ENCODE measurements at places on chromosomes 16 and 17.
A peak's percentile ranks its signal among the peaks of the same experiment; 100 is the strongest.

DNA sequence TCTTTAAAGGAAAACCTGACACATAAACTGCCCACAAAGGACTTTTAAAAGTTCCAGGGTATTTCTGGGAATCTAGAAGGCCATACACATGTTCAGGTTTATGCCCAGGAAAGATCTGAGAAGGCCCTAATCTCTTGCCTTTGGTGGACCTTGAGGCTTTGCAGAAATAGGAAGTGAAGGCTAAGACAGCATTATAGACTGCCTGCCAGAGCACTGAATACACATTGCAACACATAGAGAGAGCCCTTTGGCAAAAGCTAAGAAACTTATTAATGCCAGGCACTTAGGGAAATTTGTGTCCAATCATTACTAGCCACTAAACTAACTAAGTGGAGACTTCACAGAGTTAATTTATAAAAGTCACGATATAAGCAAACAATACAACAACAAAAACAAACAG is 70.4 kb downstream of the MMD start:
- DNase-seq: no peak

GRCh38 chr17:39777534-39778365 is 40.0 kb downstream of the GRB7 start:
- no peak for DNase-seq

GRCh38 chr17:74740173-74740572 is 3.1 kb downstream of the RAB37 start:
- no peak for DNase-seq

GRCh38 chr16:10098991-10099390 is 83.2 kb downstream of the GRIN2A start:
- DNase-seq: no peak

GRCh38 chr17:28065706-28066105 is 23.2 kb downstream of the NLK start:
- no peak for DNase-seq

- DNase-seq: no peak
These were observed 742 bp upstream of the FBXO31 start for GRCh38 chr16:87384162-87384874.

DNA sequence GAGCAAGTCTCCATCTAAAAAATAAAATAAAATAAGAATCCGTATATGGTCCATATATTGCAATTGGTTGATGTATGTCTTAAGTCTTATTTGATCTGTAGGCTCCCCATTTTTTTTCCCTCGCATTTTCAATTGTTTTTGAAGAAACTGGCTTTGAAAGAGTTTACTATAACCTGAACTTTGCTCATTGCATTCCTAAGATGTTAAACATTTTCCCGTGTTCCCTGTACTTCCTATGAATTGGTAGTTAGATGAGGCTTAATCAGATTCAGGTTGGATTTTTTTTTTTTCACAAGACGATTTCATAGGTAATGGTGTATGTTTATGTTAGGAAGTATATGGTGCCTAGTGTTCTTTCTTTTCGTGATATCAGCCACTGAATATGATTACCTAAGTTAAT is 3.3 kb downstream of the LRRC36 start:
- no peak for DNase-seq

DNA sequence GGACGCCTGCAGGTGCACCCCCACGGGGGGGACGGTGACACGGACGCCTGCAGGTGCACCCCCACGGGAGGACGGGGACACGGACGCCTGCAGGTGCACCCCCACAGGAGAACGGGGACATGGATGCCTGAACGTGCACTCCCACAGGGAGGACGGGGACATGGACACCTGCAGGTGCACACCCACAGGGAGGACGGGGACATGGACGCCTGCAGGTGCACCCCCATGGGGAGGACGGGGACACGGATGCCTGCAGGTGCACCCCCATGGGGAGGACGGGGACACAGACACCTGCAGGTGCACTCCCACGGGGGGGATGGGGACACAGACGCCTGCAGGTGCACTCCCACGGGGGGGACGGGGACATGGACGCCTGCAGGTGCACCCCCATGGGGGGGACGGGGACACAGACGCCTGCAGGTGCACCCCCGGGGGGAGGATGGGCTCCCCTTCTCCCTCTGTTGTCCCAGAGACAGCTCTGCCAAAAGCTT is 114.5 kb upstream of the METRNL start:
- no peak for DNase-seq

GRCh38 chr16:17769065-17769464 is 298.3 kb upstream of the XYLT1 start:
- DNase-seq: no peak

DNA sequence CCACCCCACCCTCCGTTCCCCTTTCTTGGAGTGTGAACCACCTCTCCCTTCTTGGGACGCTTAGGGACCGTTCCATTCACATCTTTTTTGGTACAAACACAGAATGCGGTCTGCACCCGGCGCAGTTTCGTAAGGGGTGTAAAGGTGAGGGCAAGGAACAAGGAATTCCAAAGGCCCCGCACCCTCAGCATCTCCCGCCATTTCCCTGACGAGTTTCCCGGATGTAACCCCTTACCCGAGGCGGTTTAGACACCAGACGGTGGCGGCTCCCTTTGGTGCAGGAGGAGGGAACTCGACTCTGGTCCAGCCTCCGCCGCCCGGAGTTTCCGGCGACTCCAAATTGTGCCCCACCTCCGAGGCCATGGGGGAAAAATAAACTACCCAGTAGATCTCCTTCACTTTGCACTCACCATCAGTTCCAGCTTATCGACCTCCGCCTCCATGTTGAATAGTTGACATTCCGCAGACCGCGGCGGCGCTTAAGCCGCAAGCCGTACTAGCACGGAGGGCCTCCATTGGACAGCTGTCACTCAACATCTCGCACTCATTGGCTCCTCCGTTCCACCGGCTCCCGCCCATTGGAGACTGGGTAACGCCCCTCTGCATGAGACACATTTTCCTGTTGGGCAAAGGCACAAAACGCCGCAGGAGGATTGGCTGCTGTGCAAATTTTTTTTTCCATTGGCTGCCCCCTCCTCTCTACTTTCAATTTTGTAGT is at the start of gene SKA2:
TSS of gene SKA2 (minus strand) at position 466 of the 718 bp plus-strand sequence. CDS start at position 443, 23 bp downstream.
- peak; percentile 98 for DNase-seq

GRCh38 chr17:50151937-50152547 is 1.6 kb upstream of the PPP1R9B start:
- peak; percentile 46 for DNase-seq

DNA sequence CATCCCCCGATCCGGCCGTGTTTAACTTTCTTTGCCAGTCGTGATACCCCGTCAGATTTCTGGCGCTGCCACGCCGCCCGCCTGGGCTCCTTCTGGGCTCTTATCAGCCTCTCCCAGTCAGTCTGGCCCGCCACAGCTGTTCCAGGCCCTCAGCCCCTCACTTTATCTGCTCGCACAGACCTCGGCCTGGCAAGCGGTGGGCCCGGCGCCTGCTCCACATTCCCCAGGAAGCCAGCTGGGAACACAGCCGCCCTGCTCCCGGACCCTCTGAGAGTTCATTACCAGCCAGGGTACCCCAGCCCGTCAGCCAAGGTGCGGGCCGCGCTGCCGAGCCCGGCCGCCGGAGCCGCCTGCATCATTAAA is 157.5 kb downstream of the ZNF423 start:
- no peak for DNase-seq

GRCh38 chr17:41697122-41697962 is 8.7 kb downstream of the EIF1 start:
- DNase-seq: no peak

DNA sequence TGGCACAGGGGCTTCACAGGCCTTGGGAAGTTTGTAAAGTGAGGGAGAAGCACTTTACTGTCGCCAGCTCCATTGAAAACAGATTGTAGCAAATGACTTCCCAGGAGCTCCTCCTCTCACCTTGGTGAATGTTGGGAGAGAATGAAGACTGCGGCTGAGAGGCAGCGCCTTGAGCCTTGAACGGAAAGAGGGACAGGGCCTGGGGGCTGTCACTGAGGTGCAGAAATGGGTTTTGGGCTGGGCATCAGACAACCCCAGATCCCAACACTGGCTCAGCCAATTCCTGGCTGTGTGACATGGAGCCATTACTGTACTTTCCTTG is 603 bp upstream of the MRTFB start:
- DNase-seq: no peak

- no peak for DNase-seq
These were observed 91.6 kb upstream of the DNAH9 start for GRCh38 chr17:11506635-11507034.

DNA sequence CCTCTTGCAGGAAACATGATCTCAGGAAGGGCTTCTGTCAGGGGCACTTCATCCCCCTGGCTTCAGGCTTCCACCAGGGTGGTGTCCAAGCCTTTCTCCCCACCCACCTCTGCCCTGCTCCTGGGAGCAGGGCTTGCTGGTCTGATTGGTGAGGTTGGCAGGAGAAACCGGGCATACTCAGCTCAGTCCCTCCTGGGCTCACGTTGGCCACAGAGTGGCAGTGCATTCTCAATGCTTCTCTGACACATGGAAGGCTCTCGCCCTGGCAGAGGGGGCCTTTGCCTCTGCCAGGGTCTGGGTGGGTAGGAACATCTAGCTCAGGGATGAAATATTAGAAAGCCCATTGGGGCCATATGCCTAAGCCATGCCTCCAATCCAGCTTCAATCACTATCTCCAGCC is 142.8 kb downstream of the AXIN2 start:
- no peak for DNase-seq

Data from esophagus squamous epithelium (tissue), 5 donors.